ENCODE measurements at places on chromosomes 12 and 14. TPM values are rescaled to one million over a fixed set of nuclear protein-coding genes. Genes with fewer than 3 reads are reported as not detected.

- DNase-seq: no peak
Observed at GRCh38 chr12:54680374-54680773, 32.2 kb upstream of the DCD start.

DNA sequence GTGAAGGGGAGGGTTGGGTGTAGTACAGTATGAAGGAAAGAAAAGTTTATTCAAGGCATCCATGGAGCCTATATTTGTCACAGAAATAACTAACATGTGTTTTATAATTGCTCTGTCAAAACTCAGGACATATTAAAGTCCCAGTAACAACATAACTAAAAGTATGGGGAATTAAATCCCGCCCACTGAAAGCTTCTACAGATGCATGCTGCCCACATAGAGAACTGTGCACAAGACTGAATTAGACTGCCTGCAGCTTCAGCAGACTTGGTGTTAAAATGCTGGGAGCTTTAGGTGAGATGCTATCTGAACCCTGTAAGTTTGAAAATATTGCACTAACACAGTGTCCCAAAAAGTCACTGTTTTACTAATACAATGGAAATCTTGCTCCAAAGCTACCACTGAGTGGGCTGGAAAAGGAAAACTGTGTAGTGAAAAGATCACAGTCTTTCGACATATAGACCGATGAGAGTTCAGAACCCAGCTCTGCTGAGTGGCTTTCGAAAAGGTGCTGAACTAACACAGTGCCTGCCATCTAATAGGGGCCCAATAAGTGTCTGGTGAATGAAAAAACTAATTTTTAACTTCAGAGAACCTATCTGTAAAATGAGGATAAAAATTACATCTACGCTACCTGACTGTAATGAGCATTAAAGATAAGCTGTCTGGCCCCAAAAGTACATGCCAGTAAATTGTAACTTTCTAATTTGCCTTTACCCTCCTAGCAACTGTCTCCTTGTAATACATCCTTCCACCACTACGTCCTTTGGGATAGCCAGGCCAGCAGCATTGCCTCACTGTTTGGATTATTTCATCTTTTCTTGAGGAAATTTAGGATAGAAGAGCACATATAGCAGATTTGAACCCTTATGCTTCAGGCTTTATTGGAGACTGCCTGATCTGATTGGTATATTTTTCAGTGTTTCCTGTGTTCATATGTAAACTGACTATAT, 237.6 kb downstream of the BCAT1 start:
- DNase-seq: no peak

GRCh38 chr14:68735856-68736255, 57.0 kb downstream of the ZFP36L1 start:
- DNase-seq: no peak

DNA sequence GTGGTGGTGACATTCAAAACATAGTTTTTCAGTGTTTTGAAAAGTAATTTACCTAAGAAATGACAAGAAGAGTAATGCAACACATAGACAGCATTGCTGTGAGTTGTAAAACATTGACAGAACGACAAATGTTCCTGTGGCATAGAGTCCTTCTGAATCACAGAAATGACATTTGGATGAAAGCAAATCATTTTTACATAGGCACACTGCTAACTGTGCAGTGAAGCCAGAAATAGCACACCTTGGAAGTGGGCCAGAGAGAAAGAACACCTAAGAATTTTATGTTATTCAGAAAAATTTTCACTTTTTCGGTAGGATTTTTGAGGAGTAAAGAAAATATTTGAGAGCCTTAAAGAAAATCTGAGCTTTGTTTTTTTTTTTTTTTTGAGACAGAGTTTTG, 100.6 kb downstream of the ANO4 start:
- no peak for DNase-seq

GRCh38 chr12:41014643-41015020, 173.5 kb upstream of the PDZRN4 start:
- DNase-seq: no peak

DNA sequence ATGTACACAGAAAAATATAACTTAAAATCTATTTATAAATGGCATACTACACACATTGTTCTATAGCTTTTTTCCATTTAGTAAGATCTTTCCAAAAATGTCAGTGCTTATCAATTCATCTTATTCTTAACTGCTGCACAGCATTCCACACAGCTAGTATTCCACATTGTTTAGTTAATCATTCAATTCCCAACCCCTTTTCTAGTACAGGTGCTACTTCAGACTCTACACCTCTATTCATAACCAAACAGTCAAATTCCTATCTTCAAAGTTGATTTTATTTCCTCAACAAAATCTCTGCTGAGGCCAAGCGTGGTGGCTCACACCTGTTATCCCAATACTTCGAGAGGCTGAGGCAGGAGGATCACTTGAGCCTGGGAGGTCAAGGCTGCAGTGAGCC, 12.3 kb upstream of the NEK9 start:
- no peak for DNase-seq

DNA sequence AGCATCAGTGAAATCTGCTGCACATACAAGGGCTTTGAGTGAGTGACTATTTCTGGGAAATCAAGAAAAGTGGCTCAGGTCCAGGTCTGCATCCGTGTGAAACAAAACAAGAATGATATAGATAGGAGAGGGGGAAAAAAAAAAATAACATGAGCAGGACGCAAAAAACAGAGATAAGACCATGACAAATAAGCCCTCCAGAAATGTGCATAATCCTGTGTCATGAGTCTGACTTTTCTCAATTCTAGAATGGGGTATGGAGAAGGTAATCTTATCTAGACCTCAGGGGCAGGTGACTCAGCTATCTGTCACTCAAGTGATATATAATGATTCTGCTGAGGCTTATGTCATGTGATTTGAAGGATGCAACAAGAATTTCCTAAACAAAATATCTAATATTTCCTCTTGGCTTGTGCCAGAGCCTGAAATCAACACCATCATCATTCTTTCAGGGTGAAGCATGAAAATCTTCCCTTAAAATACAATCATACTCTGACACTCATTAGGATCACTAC, 250.0 kb downstream of the PHLDA1 start:
- no peak for DNase-seq

DNA sequence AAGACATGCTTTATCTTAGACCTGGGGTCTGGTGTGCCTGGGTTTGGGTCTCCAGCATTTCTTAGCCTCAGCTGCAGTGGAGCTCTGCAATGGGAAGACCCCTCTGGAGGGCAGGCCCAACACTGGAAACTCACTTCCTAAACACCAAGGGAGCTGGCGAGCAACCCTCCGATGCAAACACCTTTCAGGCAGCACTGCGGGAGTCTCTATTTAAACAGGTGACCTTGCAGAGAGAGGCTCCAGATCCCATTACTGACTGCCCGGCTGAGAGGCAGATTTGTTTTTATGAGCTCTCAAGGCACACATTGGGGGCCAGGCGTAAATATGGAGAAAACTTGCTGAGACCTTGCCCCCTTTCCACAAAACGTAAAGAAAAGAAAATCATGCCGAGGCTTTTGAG, 195.5 kb downstream of the PAX9 start:
- DNase-seq: no peak

DNA sequence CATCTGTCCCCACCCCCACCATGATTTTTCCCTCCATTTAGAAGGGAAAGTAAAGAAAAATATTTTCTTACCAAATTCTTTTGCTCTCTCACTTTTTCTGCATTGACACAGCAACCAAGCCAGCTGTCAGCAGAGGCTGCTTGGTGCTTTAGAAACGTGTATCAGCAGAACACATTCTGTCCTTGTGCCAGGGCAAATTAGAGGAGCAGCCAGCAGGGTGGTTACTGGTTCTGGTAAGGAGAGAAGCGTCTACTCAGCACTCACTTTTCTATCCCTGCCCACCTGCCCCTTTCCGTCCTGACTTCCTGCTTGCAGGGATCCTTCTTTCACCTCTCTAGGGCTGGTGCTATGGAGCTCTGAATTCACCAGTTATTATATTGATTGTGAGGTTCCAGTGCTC, 327.5 kb upstream of the PDE3A start:
- no peak for DNase-seq

DNA sequence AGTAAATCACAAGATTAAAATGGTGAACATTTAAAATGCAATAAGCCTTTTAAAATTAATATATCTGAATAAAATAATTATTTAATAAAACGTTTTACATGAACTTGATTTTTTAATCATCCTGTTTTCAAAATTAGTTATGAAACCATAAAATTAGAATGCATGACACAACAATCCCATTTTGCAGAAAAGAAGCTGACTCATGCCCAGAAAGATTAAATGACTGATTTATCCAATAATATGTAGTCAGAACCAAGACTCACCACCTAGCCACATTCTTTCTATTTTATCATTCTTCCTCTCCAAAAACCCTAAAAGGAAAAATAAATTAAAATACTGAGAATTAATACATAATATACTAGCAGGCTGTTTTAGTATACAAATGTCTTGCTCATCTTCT, 83.0 kb upstream of the LGR5 start:
- DNase-seq: no peak

GRCh38 chr14:73058922-73059673, 764 bp downstream of the RBM25 start:
- no peak for DNase-seq

- DNase-seq: no peak
Observed at GRCh38 chr14:29705801-29706200, 221.8 kb downstream of the PRKD1 start.

- no peak for DNase-seq
Observed at GRCh38 chr14:68232300-68233055, 412.9 kb downstream of the RAD51B start.

DNA sequence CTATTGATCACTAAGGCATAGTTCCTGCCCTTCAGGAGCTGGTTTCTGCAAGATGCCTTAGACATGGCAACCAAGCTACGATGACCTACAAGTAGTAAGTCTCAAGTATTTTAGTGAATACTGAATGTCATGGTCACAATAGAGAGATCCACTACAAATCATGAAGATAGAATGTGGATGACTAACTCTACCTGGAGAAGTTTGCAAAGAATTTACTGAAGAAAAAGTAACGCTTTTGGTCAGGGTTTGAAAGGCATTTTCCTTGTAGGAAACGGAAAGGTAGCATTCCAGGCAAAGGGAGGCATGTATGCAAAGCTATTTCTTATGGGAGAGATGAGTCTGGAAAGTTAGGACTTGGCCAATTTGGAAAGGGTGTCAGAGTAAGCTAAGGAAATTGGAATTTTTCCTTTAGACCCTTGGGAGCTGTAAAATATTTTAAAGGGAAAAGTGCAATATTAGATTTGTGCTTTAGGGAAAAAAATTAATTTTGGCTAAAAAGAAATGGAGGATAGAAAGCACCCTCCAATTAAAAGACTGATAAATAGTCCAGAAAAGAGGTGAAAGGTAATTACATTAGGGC, 377.5 kb downstream of the EGLN3 start:
- no peak for DNase-seq

- no peak for DNase-seq
Observed at GRCh38 chr14:32075672-32076277, 1.3 kb upstream of the ARHGAP5 start.

DNA sequence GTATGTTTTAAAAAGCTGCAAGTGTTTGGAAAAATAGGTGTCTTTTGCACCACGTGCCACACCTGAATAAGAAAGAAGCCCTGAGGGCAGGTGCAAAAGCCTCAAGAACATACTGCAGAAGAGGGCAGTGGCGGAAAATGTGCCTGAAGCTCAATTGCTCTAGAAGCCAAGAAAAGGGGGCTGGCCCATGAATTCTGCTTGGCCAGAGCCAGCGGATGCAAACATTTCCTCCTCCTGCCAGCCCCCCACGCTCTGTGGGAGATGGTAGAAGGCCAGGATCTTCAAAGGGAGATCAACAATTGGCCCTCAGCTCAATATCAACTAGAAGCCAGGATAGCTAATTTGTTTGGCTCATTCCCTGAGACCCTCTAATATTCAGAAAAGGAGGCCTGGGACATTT, 80.3 kb upstream of the TMEM132D start:
- DNase-seq: no peak

DNA sequence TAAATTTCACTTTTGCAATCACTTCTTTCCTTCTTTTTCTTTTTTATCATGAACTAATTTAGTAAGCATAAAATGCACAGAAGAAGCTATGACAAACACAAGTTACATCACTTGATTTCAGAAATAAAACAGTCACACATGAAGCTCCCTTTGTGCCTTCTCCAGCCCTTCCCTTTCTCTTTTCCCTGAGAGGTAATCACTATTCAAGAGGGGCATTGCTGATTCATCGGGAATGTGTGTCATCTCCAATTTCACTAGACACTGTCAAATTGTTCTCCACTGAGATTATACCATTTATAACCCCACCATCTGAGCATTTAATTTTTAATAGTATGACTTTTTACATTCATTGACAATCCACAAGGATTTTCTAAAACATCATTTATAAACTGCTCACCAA, 91.6 kb upstream of the PTPRQ start:
- no peak for DNase-seq

DNA sequence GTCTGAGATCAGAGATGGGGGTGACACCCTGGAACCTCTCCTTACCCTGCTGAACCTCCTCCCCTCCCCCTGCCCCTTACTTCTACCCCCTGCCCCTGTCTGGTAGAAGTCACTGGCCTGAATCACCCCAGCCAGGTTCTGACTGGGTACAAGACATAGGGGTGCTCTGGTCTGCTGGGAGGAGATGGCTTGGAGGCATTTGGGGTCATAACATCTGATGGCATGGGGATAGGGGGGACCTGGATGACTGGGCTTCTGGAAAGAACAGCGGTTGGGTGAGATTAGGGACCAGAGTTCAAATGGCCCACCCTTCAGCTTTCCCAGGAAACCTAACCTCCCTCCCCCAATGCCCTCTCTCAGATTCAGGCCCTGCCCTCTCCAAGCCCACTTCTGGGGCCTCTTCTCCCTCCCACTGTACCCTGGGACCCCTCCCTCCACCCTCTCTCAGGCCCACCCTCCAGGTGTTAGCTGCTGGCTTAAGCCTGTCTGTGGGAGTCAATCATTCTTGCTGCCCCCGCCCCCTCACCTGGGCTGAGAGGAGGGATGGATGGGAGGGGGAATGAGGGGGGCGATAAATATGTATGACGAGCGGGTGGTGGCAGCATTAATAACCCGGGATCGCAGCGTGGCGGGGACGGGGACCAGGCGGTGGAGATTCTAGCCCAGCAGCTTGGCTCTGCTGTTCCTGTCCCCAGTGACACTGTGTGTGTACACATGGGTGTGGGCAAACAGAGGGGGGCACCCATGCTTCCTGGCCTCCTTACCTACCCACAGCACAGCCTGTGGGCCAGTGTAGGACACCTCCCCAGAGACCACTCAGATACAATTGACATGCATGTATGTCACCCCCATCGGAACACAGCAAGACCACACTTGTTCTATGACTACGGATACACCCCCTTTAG, 5.9 kb downstream of the NXPH4 start:
- DNase-seq: no peak

The MUCL1 gene
- total RNA-seq: not detected

The MLF2 gene
- 80.3 TPM for total RNA-seq

The FAM186B gene
- total RNA-seq: 0.12 TPM

The GPD1 gene
- total RNA-seq: 1.1 TPM

The ACSS3 gene
- not detected for total RNA-seq

The KRT85 gene
- not detected for total RNA-seq

The PRH2 gene
- not detected for total RNA-seq

The FOXG1 gene
- not detected for total RNA-seq

The TAS2R9 gene
- total RNA-seq: not detected

Measured in CD4-positive, alpha-beta memory T cell (primary cell).